ENCODE measurements at places on chromosomes 12 and 14.

GRCh38 chr12:118060301-118061010 lies 523 bp downstream of the WSB2 start:
- DNase-seq = peak; percentile 38

GRCh38 chr14:97975216-97975615 lies 1178.0 kb downstream of the VRK1 start:
- DNase-seq = no peak

DNA sequence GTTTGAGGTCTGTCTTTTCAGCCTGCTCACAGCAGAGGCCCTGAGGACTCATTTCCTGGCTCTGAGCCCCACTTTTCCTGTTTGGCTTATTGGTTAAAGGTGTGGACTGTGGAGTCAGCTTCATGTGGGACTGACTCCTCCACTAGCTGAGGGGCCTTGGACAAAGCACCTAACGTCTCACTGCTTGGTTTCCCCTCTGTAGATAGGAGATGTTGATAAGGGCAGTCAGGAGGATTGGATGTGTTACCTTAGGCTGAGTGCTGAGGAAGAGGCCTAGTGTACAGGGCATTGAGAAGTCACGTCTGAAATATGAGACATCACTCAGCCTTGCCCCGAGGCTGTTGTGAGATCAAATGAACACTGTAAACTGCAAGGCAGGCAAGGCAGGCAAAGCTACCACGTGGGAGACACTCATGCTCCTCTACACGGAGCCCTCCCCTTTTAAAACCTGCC lies 27.1 kb upstream of the TCL1A start:
- DNase-seq = peak; percentile 75

DNA sequence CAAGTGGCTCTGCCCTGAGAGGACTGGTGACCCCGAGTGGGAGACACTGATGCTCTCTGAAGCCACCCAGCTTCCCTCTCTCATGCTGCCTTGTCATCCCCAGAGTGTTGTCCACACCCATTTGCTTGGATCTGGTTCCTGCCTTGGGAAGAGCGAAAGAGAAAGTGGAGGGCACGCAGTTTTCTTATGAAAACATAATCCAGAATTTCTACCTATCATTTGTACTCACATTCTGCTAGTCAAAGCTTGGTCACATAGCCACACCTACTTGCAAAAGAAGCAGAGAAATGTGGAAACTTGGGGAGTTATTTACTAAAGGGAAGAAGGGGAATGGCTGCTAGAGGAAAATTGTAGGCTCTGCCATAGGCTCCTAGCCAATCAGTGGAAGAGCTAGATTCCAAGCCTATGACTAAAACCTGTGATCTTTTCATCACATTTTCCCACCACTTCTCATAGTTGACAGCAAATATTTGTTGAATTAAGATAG lies 326.3 kb downstream of the ZFP36L1 start:
- peak; percentile 96 for DNase-seq

GRCh38 chr12:56333679-56334489 lies at the start of gene PAN2:
PAN2 (minus strand) TSS chr12:56334000; CDS start chr12:56333094, 906 bp downstream.
- peak; percentile 98 for DNase-seq

GRCh38 chr12:14086838-14087237 lies 105.4 kb upstream of the GRIN2B start:
- DNase-seq = no peak

- DNase-seq = no peak
Observed at GRCh38 chr14:61712137-61712536, 16.8 kb downstream of the HIF1A start.

DNA sequence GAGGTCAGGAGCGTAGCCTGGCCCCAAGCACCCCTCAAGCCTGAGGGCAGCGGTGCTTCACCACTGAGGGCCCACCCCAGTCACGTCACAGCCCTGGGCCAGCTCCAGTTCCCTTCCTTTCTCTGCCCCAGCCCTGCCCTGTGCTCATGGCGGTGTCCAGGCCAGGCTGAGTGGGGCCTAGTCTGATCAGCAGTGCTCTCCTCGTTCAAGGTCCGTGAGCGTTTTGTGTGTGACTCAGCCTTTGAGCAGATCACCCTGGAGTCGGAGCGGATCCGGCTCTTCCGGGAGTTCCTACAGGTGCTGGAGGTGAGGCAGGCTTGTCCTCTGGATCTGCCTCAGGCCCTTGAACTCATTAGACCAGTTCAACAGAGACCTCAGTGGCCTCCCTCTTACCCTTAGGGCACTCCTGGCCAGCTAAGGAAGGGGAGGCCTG lies 19.0 kb downstream of the PRPF40B start:
- DNase-seq = peak; percentile 42
